CD4-positive, alpha-beta T cell treated with Interleukin-4 for 1 hour (primary cell): ENCODE measurements at places on chromosomes 1 and 21.

GRCh38 chr21:21864321-21864840 lies 866.2 kb downstream of the NCAM2 start:
- DNase-seq: no peak

DNA sequence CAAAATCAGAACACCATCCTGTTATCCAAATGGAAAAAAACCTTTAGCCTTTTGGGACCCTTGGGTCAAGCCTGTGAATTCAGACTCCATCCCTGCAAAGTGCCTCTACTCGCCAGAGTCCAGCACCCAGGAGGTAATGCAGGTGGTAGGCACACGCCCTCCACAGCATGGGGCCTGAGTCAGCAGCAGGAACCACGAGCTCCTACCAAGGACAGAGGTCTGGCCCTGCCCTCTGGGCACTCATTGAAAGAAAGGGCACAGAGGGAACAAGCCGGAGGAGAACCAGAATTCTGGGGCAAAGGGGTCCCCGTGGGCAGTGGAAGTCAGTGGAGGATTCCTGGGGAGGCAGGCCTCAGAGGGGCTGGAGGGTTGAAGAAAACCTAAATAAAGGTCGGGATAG lies 438.1 kb downstream of the NPHP4 start:
- DNase-seq: no peak

DNA sequence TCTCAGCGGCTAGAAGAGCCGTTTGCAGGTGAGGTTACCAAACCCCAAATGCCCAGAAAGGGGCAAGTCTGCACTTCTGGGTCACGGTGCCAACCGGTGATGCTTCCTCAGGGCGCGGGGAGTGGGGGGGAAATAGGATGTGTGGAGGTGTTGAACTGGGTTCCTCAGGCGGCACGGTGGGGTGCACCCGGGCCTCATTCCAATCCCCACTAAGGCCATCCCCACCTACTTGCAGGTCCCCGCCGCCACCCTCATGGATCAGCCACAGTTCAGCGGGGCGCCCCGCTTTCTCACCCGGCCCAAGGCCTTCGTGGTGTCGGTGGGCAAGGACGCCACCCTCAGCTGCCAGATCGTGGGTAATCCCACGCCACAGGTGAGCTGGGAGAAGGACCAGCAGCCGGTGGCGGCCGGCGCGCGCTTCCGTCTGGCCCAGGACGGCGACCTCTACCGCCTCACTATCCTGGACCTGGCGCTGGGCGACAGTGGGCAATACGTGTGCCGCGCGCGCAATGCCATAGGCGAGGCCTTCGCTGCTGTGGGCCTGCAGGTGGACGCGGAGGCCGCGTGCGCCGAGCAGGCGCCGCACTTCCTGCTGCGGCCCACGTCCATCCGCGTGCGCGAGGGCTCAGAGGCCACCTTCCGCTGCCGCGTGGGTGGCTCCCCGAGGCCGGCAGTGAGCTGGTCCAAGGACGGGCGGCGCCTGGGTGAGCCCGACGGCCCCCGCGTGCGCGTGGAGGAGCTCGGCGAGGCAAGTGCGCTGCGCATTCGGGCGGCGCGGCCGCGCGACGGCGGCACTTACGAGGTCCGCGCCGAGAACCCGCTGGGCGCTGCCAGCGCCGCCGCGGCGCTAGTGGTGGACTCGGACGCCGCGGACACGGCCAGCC lies 3.9 kb downstream of the OBSCN start:
- no peak for DNase-seq

DNA sequence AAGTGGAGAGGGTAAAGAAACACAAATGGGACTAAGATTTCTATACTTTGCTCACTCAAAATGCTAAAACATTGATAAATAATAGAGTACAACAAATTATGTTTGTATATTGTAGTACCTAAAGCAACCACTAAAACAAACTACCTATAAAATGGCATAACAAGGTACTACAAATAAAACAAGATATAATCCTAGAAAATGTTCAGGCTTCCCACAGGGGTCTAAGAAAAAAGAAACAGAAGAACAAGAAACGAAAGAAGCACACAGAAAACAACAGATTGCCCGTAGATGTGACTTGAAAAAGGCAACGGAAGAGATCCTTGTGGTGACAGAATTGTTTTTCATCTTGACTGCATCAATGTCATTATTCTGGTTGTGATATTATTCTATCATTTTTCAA lies 63.3 kb upstream of the ADGRL4 start:
- no peak for DNase-seq

GRCh38 chr1:97834899-97835298 lies 85.9 kb downstream of the DPYD start:
- DNase-seq: no peak

- DNase-seq: peak; percentile 27
Observed at GRCh38 chr1:56516539-56517252, 62.7 kb downstream of the PLPP3 start.

GRCh38 chr1:198494139-198494538 lies 46.3 kb downstream of the ATP6V1G3 start:
- no peak for DNase-seq

- DNase-seq: no peak
Observed at GRCh38 chr1:222140206-222140605, 398.3 kb upstream of the DUSP10 start.

DNA sequence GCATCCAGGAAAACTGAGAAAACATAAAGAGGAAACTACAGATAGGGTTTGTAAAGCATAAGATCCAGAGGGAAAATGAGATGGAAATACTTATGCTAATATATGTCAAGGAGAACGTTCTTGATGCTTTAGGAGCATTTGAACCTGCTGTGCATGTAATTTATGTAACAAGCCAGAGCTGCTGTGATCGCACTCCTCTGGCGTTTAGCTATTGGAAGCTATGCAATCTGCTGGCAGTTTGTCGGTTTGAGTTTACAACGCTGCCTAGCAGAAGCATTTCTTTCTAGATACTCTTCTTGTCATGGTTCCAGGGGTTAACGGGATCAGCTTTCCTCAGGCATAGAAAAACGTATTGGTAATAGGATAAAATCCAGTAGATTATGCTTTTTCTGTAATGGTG lies 182.7 kb downstream of the KCNH1 start:
- DNase-seq: no peak

- no peak for DNase-seq
Observed at GRCh38 chr1:203463469-203464062, 12.0 kb upstream of the PRELP start.

GRCh38 chr1:30741239-30741894 lies 16.2 kb downstream of the LAPTM5 start:
- no peak for DNase-seq

DNA sequence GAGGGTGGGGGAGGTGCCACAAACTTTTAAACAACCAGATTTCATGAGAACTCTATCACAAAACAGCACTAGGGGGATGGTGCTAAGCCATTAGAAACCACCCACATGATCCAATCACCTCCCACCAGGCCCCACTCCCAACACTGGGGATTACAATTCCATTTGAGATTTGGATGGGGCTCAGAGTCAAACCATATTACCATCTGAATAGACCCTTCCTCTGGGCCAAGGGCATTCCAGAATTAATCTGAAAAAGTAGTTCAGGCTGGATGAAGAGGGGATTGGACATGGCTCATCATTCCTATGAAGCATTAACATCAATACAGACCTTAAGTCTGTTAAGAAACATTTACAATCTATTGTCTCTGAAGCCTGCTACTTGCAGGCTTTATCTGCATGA lies 149.9 kb upstream of the DNAH14 start:
- DNase-seq: no peak

GRCh38 chr1:18977428-18977827 lies 21.0 kb upstream of the IFFO2 start:
- no peak for DNase-seq

DNA sequence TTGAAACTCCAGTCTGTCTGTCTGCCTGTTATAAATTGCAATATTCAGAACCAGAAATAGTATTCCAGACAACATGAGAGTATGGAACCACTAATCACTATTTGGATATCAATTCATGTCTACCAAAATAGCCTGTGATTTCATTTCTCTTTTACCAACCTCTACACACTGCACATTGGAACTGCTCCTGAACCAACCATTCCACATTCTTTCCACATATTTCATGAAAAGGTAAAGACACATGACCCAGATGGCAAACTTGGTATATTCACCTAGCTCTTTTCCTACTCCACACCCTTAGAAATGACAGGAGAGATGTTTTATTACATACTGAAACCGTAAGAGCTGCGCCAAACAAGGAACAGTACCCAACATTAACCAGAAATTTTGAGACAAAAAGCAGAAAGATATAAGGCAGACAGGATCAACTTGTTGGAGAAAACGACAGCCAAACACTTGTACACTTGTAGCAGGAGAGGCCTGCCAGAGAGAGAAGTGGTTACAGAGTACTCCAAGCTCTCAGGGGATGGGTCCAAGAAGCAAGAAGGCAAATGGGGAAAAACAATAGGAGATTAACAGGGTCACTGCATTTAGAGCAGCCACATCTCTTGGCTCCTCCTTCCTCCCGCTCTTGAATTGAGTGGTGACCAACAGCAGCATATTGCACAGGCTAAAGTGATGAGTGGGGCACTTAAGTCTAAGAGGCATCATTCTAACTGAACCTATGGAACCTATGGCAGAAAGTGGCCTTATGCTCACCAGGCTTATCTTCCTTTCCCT lies 148.7 kb downstream of the SETD4 start:
- no peak for DNase-seq

- DNase-seq: peak; percentile 24
Observed at GRCh38 chr21:33231526-33231925, 1.8 kb downstream of the IFNAR2 start.

- no peak for DNase-seq
Observed at GRCh38 chr1:76140227-76140626, 65.7 kb downstream of the ST6GALNAC3 start.

DNA sequence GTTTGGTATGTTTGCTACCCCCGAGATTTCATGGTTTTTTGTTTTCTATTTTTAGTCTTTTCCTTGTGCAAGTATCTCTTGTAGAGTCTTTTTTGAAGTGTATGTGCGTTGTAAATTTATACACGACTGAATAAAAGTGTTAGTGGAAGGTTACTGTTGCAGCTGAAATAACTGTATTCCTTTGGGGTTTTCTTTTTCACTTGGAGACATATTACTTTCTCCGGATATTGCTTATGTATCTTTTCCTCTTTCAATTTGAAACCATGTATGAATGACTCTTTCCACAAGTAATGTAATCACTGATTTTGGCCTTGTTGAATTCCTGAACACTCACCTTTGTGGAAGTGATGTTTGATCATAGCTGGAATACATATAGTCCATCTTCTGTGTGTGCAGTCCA lies 956 bp downstream of the URB2 start:
- DNase-seq: no peak

DNA sequence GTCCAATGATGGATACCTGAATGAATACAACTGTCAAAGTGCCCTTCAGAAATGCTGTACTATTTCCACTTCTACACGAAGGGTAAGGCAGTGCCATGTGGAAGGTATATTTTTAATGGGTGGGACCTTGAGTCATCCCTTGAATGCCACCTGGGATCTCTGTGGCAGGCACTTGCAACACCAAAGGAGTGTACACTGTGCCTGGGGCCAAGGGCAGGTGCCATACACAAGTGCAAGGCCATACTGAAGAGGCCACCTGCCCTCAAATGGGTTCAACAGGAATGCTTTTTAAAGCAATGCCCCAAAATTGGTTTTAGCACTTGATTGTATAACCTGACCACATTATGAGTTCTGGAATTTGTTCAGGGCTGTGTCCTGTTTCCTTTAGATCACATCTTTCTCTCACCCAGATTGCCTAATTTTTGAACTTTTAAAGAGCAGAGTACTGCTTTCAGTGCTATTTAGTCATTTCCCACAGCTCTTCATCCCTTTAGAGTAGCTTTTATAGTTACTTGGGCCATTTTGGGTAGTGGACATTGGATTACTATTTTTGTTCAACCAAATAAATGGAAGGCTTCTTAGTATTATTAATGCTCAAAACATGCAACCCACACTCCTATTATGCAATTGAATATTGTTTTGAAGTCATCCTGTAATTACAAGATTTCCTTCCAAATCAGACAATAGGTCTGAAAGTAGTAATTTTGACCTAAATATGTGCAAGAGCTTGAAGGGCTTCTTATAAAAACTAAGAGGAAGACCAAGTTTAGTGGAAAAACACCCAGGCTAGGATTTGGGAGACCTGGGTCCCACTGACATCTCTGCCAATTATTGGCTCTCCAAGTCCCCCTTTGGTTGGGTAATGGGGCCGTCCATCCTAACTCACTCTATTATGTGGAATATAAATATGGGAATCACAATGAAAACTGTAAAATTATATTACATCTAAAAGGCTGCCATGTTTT lies 57.2 kb downstream of the LEPR start:
- no peak for DNase-seq

- DNase-seq: no peak
Observed at GRCh38 chr1:89802841-89803240, 18.0 kb upstream of the LRRC8D start.

DNA sequence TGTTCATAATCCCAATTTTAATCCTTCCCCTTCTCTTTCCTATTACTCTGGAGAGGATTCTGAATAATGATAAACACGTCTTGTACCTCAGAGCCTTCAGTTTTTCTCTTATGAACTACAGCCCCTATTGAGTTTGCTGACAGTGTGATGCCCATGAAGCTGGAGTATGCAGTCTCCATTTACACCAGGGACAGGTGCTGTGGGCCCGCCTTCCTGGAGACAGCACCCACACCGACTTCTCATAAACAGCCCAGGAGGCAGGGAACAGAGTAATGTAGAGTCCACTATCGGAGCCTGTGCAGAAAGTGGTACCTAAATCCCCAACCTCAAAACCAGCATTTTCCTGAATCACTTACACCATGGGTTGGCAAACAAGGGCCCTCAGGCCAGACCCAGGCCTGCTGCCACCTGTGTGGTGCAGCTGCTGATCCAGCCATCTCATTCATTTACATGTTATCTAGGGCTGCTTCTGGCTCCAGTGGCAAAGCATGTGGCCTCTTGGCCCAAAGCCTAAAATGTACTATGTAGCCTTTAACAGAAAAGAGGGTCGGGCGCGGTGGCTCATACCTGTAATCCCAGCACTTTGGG lies 95.1 kb upstream of the KRTAP19-8 start:
- DNase-seq: no peak

- no peak for DNase-seq
Observed at GRCh38 chr1:206039046-206039973, 13.7 kb upstream of the RHEX start.

GRCh38 chr1:225972344-225973152 lies 26.6 kb downstream of the SDE2 start:
- no peak for DNase-seq

DNA sequence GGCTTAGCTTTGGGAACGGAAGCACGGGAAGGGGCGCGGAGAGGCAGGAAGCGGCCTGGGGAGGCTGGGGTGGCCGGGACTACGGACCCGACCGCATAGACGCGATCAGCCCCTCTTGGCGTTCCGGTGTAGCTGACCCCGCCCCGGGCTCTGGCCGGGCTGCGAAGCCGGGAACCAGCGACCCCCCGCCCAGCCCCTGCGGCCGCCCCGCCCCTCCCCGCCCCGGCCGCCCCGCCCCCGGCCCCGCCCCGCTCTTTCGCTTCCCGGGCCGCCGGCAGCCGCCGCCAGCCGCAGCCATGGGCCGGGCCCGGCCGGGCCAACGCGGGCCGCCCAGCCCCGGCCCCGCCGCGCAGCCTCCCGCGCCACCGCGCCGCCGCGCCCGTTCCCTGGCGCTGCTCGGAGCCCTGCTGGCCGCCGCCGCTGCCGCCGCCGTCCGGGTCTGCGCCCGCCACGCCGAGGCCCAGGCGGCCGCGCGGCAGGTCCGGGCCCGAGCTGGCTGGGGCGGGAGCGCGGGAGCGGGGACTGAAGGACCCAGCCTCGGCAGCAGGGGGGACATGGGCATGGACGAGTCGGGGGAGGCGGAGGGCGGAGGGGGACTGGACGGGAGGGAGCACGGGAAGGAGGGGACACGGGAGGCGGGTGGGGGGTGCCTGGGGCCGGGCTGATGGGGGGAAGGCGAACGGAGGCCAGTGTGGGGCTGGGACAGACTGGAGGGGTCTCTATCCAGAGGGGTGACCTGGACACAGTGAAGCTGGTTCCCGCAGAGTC lies at the start of gene SELENON:
TSS of gene SELENON (plus strand) at position 259 of the 768 bp plus-strand sequence. CDS start at position 297, 38 bp downstream.
- DNase-seq: no peak
